ENCODE measurements at places on chromosomes 16 and 17.
A peak's percentile ranks its signal among the peaks of the same experiment; 100 is the strongest.

GRCh38 chr16:9092282-9092977 lies 986 bp downstream of the HAPSTR1 start:
- DNase-seq: no peak

DNA sequence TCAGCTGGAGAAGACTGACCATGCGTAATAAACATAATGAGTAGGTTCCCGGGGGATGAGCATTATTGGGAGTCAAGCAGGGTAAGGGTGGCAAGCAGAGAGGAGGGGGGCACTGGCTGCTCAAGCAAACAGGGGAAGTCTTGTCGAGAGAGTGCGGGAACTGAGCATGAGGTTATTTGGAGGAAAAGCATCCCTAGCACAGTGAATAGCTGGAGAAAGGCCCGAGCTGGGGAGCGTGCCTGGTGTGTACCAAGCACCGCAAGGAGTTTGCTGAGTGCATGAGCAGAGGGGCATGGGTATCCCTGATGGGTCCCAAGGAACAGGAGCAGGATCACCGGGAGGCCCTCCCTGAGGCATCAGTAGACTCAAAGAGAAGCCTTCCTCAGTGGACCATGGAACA lies 17.2 kb downstream of the CYTH1 start:
- no peak for DNase-seq

- peak; percentile 24 for DNase-seq
Measured at GRCh38 chr16:46929378-46930332, 43.8 kb downstream of the DNAJA2 start.

- no peak for DNase-seq
Measured at GRCh38 chr17:51065466-51065865, 55.2 kb downstream of the SPAG9 start.

DNA sequence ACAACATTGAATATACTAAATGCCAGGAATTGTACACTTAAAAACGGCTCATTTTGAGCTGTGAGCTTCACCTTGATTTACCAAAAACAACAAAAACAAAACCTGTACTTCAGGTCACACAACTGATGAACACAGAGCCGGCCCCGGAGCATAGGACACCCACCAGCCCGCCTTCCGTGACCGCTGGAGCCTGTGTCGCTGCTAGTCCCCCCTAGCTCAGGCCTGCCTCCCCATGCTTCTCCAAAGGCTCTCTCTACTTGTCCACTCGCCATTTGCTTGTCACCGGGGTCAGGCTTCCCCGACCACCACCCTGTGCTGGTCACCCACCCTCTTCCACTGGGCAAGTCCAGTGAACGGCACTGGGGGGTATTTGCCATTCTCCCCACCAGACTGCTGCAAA lies 113.8 kb upstream of the TNRC6C start:
- no peak for DNase-seq

DNA sequence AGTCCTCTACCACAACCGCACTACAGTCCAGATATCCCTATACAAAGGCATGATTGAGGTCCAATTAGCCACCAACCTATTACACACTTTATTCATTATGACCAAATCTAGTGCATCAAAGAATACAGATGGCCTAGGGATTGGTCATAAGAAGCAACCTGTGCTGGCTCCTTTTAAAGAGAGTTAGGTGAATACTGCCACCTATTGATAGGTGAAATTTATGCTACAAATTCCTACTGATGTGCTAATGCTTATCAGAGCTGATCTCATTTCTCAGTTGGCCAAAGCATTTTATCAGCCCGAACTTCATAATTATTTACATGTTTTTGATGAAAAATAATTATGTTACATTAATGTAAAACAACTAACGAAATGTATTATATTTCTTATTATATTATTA lies 166.3 kb downstream of the ANKFN1 start:
- DNase-seq: no peak

GRCh38 chr17:59388069-59388556 lies 56.7 kb downstream of the YPEL2 start:
- no peak for DNase-seq

DNA sequence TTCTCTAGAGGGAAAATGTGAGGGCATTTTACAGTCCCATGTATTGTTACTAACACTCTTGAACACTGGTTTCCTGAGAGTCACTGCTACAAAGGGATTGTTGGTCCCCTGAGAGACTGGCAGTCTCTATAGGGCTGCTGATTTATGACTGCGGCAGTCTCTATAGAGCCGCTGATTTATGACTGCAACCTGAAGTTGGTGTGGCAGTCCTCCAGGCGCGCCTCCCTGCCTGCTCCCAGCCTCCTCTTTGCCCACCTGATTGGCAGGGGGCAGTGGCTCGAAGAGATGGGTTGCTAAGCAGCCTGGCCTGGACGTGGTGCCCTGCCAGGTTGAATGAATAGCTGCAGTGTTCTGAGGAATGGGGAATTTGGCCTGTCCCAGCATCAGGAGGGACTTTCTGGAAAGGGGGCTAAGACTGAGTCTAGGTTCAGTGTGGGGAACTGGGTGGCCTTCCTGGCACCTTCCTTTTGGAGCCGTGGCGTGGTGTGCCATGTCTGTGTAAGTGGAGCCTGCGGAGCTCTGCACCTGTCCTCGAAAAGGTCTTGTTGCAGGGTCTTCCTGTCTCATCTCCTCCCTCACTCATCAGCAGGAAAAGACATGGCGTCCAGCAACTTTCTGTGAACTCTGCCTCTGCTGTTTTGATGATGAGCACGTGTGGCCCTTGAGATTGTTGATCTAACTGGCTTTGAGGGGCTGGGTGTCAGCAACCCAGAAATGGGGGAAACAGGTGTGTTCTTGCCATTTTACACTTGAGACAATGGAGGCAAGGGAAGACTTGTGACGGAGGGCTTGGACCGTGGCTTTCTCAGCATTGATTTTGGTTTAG lies 24.9 kb downstream of the SAP30BP start:
- no peak for DNase-seq

GRCh38 chr16:20042848-20043247 lies 30.8 kb downstream of the GPR139 start:
- DNase-seq: no peak
